ENCODE measurements at places on chromosomes 4 and X.

DNA sequence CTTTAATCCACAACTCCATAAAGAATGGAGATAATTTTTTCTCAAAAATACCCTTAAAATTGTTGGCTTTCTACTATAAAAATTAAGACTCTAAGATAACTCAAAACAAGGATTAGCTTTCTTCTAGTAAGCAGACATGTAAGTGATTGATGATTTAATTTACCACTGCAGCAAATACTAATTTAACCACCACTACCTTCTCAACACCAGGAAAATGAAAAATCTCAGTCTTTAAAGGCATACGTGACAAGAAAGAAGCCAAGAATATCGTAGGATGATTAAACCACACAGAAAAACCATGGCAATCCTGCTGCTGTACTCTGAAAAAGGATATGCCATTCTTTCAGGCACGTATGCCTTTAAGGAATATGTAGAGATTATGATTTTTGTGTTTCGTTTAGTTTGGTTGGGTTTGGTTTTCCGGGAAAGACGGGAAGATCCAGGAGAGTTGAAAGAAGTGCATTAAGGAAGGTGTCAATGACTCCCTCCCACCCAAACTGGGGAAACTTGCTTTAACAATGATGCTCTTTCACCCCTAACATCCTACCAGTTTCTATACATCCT is 881 bp downstream of the LRCH2 start:
- no peak for DNase-seq

- DNase-seq = no peak
Measured at GRCh38 chr4:137293281-137293680, 239.0 kb downstream of the PCDH18 start.

DNA sequence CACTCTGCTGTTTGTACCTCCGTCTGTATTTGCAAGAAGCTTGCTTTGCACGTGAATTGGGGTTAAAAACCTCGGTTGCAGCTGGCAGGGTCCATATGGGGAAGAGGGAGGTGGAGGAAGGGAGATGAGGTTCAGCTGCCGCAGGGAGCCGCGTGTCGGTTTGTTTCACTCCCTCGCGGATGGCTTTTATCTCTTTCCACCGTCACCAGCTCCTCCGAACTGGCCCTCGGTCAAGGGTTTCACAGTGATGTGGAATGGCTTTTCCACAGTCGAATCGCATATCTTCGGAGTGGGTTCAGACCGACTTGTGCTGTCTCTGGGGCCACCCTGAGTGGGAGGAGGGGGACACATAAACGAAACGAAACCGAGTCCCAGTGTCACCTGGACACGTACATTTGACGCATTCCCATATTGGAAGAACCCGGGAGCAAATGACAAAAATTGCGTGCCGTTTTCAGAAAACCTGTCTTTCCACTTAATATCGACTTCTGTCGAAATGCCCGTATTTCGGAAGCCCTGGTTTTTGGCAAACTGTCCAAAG is 929 bp downstream of the ZBTB33 start:
- DNase-seq = no peak

GRCh38 chr4:71006203-71006907 is 12.9 kb downstream of the DCK start:
- no peak for DNase-seq

- DNase-seq = no peak
Measured at GRCh38 chr4:37847311-37847884, 20.9 kb downstream of the PGM2 start.

DNA sequence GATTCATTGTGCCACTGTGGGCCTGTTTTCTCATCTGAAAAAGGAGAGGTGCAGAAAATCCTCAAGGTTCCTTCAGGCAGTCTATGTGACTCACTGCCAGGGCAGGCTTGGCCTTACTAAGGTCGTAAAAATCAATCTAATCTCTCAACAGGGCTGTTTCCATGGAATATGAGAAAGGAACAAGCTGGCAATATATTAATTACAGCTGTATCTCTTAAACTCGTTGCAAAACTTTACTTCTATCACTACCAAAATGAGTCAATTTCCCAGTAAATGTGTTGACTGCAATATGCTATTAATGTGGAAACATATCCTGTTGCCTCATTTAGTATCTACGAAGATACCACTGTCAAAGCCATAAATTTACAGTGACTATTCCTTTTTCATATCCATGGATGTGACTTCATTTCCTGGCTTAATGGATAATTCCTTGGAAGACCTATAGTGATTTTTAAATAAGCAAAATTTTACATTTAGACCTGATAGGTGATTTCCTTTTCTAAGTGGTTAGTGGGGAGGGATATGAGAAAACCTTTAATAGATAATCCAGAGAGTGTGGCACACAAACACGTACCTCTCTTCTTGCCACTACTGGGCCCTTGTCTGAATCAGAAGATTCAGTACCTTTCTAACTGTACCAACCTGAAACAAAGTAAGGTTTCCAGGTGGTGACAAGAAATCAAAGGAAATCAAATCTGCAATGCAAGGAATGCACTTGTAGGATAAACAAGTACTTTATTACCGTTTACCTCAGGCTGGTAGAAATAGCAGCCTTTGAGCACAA is 127.4 kb upstream of the FTHL17 start:
- DNase-seq = no peak

GRCh38 chr4:161696944-161697343 is 466.9 kb downstream of the FSTL5 start:
- no peak for DNase-seq

DNA sequence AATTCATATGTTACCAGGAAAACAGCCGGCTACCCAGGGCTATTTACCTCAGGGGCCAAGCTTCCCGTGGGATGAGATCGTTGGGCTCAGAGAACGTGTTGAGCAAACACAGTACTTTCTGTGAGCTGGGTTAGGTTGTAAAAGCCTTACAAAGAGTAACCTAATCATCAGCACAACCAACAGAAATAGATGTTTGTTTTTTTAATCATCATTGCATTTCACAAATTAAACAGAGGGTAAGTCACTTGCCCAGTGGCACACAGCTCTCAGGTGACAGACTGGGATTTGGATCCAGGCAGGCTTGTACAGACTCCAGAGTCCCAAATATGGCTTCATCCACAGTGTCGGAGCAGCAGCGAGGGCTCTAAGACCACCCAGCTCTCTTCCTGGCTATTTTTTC is 20.1 kb downstream of the SPON2 start:
- DNase-seq = no peak

GRCh38 chr4:7444731-7445130 is 10.0 kb upstream of the PSAPL1 start:
- no peak for DNase-seq

GRCh38 chrX:20968996-20969395 is 405.2 kb upstream of the CNKSR2 start:
- DNase-seq = no peak

DNA sequence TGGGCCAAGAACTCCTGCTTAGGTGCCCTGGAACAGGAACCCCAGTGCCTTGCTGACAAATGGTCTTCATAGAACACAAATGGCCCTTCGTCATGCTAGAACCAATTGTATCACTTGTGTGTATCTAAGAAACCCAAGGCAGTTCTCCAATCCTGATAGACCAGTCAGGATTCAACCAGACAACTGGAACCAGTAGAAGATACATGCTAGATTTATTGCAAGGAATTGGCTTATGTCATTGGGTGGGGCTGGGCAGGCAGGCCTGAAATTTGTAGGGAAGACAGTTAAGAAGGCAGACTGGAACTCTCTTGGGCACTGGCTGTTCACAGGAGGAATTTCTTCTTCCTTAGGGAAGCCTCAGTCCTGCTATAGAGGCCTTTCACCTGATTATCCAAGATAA is 17.0 kb upstream of the TBL1X start:
- DNase-seq = no peak

DNA sequence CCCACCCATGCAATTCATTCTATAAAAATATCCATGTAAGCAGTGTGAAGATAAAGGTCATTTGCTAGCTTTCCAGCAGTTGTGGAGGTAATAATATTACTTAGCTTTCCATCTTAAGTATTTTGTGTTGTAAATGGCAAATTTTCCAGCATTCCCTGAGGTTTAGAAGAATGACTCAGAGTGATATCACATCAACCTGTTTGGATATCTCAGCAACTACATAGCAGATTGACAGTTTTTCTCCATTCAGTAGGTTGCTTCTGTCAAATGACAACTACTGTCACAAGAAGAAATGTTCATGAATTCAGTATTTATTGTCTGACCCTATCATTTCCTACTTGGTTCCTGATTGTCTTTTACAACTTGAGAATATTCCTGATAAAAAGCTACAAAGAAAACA is 434.9 kb upstream of the GALNTL6 start:
- DNase-seq = no peak

DNA sequence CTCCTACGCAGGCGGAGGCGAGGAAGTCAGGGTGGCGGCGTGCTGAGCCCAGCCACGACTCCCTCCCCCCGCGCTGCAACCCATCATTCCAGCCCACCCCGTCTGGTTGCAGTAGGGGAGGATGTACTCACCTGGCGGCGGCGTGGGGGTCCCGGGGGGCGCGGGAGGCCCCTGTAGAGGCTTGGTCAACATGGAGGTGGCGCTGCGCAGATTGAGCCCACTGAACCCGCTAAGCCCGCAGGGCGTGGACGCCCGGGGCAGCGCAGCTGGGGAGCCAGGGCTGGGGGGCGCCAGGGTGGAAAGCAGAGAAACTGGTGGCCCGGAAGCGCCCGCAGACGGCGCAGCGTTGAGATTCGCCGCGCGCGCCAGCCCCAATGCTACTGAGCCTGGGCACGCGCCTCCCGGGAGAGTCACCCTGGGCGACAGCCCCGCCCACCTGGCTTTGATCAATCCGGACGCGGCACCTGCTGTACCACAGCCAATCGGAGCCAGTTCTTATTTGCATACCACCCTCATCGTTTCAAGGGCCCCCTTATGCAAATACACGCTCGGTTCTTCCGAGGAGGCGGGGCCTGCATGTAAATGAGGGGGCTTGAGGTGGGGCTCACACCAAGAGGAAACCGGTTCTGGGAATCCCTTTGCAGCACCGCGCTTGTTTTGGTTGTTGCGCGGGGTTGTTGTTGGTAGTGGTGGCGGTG is at the start of gene PIM2:
Gene PIM2 (minus strand): TSS at position 382 of the 698 bp plus-strand sequence. CDS start 190 bp downstream, at position 192.
- peak; percentile 87 for DNase-seq

GRCh38 chrX:44997282-44997812 is 124.4 kb downstream of the KDM6A start:
- no peak for DNase-seq
